Osteocyte (in vitro differentiated cells): ENCODE measurements at places on chromosomes 2 and 18. TPM values are rescaled to one million over a fixed set of nuclear protein-coding genes. Genes with fewer than 3 reads are reported as not detected.
A peak's percentile ranks its signal among the peaks of the same experiment; 100 is the strongest.

DNA sequence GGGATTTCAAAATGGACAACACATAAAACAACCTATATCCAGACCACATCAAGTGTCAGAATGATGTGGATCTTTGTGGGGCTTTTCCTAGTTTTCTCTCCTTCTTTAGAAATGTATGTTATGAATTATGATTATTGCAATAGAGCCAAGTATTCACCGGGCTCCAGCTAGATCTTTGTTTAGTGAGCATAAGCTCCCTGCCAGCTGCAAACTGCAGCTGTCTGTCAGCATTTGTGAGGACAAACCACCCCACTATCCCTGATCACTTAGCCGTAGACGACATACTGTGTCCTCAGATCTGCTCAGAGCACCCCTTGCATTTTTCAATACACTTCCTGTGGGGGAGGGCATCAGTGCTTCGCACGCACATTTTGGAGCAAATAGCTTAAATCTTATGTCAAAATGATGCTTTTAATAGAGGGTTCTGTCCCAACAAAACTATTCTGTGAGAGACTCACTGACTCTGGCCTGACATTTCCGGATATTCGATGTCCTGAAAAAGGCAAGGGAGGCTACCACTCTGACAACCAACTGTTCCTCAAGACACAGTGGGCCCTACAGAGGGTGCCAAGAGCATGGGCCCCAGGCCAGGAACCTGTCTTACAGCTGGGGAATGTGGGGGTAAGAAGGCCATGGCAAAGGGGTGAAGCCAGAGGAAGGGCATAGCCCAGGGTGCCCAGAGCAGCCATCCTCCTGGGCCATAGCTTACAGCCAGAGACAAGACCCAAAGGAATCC, 346.0 kb downstream of the ARHGAP15 start:
- no peak for DNase-seq
- no peaks in the 10 kb centered on the region for H3K36me3 ChIP-seq
- no peaks in the 10 kb centered on the region for H3K27me3 ChIP-seq
- peaks cover 40% of the 10 kb centered on the region for H3K4me1 ChIP-seq
- no peak overlapping the region for H3K4me3 ChIP-seq
- peak overlapping the region; percentile 64 for H3K27ac ChIP-seq

- peaks cover 3% of the 10 kb centered on the region for H3K36me3 ChIP-seq
- no peaks in the 10 kb centered on the region for H3K27me3 ChIP-seq
- no peak overlapping the region for H3K27ac ChIP-seq
- H3K4me3 ChIP-seq, result no peak overlapping the region
Observed at GRCh38 chr2:65049010-65049639, 7.1 kb upstream of the CEP68 start.

- no peaks in the 10 kb centered on the region for H3K27me3 ChIP-seq
- no peaks in the 10 kb centered on the region for H3K36me3 ChIP-seq
- no peak for DNase-seq
- H3K4me1 ChIP-seq, result peaks cover 23% of the 10 kb centered on the region
- H3K4me3 ChIP-seq, result no peak overlapping the region
Observed at GRCh38 chr2:42856891-42857632, 64.7 kb upstream of the HAAO start.

DNA sequence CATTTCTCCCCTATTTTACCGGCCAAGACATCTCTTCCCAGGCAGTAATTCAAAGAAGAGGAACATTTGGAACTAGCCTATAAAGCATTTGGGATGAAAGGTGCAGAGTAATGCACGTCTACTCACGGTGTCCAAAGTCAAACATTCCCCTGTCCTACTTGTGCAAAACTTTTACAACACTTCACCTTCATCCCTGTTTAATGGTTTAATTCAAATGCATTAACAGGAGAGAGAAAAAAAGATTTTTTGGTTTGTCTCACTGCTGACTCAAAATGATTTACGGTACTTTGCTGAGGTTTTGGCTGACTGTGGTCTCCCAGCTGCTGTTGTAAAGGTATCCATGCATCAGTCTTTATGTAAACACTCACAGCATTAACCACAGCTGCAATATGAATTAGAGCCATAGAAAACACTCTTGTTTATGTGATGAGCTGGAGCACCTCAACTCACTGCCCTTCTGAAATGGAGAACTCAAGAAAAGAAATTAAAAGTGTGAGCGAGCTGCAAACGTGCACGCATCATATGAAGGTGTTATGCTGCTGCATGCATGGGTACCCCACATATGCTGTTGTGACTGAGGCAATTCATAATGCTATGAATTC, 220.5 kb downstream of the PIEZO2 start:
- DNase-seq, result no peak
- H3K36me3 ChIP-seq, result peaks cover 3% of the 10 kb centered on the region
- no peaks in the 10 kb centered on the region for H3K27me3 ChIP-seq
- peaks cover 68% of the 10 kb centered on the region for H3K4me1 ChIP-seq

- no peak overlapping the region for H3K4me3 ChIP-seq
- no peaks in the 10 kb centered on the region for H3K27me3 ChIP-seq
- H3K36me3 ChIP-seq, result no peaks in the 10 kb centered on the region
- peaks cover 36% of the 10 kb centered on the region for H3K4me1 ChIP-seq
- DNase-seq, result no peak
- no peak overlapping the region for H3K27ac ChIP-seq
Observed at GRCh38 chr18:11497585-11497984, 111.8 kb upstream of the SLC35G4 start.

DNA sequence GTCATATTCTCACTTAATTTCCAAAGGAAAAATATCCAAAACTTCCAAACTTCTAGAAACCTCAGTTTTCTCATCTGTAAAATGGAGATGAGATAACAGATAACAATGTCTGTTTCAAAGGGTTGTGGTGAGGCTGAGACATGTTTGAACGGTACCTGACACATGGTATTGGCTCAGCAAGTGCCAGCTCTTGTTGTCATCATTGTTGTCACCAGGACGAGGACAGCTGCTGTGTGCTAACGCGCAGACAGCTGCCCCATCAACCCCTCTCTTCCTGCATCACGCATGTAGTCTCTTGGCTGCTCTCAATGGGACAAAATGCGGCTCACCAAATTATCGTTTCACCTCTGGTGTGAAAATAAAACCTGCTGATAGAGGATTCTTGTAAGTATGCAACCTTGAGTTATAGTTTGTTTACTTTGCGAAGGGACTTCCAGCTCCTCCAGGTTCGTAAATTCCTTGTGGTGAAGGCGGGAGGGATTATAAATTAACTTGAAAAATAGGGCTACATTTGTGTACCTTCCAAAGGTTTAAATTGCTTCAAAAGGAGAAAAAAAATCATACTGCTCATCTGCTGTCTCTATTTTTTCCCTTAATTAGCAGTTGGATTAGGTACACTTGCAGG, 605.4 kb downstream of the BCL11A start:
- no peak for DNase-seq
- no peaks in the 10 kb centered on the region for H3K36me3 ChIP-seq
- H3K4me1 ChIP-seq, result no peaks in the 10 kb centered on the region
- no peak overlapping the region for H3K4me3 ChIP-seq
- no peak overlapping the region for H3K27ac ChIP-seq

- H3K27ac ChIP-seq, result no peak overlapping the region
- DNase-seq, result no peak
- no peak overlapping the region for H3K4me3 ChIP-seq
- H3K4me1 ChIP-seq, result peaks cover 14% of the 10 kb centered on the region
- peaks cover 21% of the 10 kb centered on the region for H3K36me3 ChIP-seq
- no peaks in the 10 kb centered on the region for H3K27me3 ChIP-seq
Observed at GRCh38 chr2:99431587-99432275, 58.1 kb downstream of the REV1 start.

DNA sequence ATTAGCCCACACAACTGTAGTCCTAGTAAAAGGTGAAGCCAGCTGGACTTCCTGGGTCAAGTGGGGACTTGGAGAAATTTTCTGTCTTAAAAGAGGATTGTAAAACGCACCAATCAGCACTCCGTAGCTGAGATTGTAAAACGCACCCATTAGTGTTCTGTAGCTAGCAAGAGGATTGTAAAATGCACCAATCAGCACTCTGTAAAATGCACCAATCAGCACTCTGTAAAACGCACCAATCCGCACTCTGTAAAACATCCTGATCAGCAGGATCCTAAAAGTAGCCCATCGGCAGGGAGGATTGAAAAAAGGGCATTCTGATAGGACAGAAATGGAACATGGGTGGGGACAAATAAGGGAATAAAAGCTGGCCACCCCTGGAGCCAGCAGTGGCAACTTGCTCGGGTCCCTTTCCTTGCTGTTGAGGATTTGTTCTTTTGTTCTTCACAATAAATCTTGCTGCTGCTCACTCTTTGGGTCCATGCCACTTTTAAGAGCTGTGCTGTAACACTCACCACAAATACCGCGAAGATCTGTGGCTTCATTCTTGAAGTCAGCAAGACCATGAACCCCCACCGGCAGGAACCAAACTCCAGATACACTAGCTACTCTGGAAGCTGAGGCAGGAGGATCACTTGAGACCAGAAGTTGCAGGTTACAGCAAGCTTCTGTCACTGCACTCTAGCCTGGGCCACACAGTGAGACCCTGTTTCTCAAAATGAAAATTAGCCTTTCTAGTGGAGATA, 102.6 kb downstream of the HS6ST1 start:
- no peak overlapping the region for H3K27ac ChIP-seq
- H3K4me3 ChIP-seq, result no peak overlapping the region
- H3K36me3 ChIP-seq, result no peaks in the 10 kb centered on the region
- H3K27me3 ChIP-seq, result no peaks in the 10 kb centered on the region
- H3K4me1 ChIP-seq, result no peaks in the 10 kb centered on the region

- H3K27ac ChIP-seq, result no peak overlapping the region
- H3K36me3 ChIP-seq, result no peaks in the 10 kb centered on the region
- DNase-seq, result no peak
Observed at GRCh38 chr2:240367721-240368120, 67.7 kb upstream of the GPC1 start.

GRCh38 chr2:238237431-238238135, 2.3 kb downstream of the HES6 start:
- DNase-seq, result no peak
- H3K4me1 ChIP-seq, result peaks cover 7% of the 10 kb centered on the region
- no peak overlapping the region for H3K27ac ChIP-seq

GRCh38 chr2:240686460-240686859, 3.8 kb upstream of the AQP12B start:
- no peak for DNase-seq
- no peak overlapping the region for H3K27ac ChIP-seq
- H3K36me3 ChIP-seq, result no peaks in the 10 kb centered on the region
- H3K4me3 ChIP-seq, result no peak overlapping the region
- peaks cover 9% of the 10 kb centered on the region for H3K27me3 ChIP-seq

GRCh38 chr18:23133860-23134779, 1.2 kb upstream of the CABLES1 start:
- H3K4me1 ChIP-seq, result peaks cover 51% of the 10 kb centered on the region
- H3K27ac ChIP-seq, result peak overlapping the region; percentile 55
- H3K36me3 ChIP-seq, result peaks cover 5% of the 10 kb centered on the region
- peak overlapping the region; percentile 82 for H3K4me3 ChIP-seq
- H3K27me3 ChIP-seq, result no peaks in the 10 kb centered on the region

DNA sequence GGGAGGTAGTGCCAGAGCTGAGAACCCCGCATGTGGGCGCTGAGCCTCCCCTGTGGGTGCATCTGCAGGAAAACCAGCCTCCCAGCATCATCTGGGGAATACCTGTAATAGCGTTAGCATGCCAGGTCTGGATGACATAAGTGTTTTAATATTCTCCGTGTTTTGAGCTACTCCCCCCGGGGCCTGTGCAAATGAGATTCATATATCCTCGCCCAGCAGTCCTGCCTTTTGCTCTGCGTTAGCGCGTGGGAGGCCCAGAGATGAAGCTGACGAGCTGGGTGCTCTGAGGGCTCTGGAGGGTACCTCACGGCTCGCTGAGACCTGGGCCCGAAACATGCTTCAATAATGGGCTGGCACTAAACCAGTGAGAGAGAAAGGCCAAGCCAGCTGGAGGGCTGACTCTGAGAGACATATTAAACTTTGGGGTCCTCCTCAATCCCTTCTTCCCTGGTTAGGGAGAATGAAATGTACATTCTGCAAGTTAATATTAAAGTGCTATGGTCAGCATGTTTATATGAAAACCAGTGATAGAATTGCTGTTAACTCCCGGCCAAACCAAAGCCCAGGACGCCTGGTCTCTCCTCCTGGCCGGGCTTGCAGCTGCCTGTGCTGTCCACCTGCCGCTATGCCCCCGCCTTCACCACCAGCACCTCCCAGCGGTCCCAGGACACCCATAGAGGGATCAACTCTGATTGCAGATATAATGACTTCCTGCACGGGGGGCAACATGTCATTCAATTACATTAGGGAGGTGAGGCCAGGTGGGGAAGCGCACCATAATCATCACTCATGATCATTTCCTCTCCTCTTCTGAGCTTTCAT, 77.0 kb downstream of the EDAR start:
- no peak overlapping the region for H3K27ac ChIP-seq
- H3K4me3 ChIP-seq, result no peak overlapping the region
- peaks cover 30% of the 10 kb centered on the region for H3K27me3 ChIP-seq
- H3K36me3 ChIP-seq, result no peaks in the 10 kb centered on the region

DNA sequence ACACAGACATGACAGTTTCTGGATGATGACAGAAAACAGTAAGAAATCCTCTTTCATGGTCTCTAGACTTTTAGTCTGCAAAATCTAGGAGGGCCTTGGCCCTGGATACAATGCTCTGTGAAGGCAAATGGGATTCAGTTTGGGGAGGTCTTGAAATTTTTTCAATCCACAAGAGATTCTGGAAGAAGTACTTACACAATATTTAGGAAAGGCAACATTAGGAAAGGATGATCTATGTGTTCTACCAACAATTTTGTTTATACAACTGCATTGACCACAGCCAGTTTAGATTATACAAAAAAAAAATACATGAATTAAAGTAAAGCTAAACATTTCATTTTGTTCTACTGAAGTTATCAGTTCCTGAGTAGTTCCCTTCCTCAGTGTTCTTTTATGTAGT, 208.0 kb downstream of the SRBD1 start:
- no peak for DNase-seq
- H3K4me3 ChIP-seq, result no peak overlapping the region
- H3K27ac ChIP-seq, result no peak overlapping the region
- H3K27me3 ChIP-seq, result no peaks in the 10 kb centered on the region
- H3K4me1 ChIP-seq, result peaks cover 17% of the 10 kb centered on the region
- H3K36me3 ChIP-seq, result no peaks in the 10 kb centered on the region

DNA sequence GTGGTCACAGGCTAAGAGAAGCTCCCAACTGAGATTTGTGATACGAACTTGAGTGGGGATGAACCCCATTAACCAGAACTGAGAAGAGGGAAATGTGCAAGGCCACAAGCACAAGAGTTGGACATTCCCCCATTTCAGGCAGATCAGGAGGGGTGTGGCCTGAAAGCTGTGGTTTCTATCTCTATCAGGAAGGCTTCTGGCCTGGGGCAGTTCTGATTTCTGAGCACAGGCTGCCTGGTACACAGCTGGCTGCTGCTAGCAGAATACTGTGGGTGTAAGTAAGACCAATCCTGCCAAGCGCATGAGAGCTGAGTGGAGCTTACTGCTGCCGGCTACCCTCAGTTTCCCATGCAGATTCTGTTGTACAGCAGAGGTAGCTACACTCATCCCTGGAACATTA, 484.6 kb downstream of the SATB2 start:
- no peaks in the 10 kb centered on the region for H3K36me3 ChIP-seq
- H3K4me3 ChIP-seq, result no peak overlapping the region
- H3K27me3 ChIP-seq, result peaks cover 3% of the 10 kb centered on the region
- no peaks in the 10 kb centered on the region for H3K4me1 ChIP-seq
- DNase-seq, result no peak

GRCh38 chr2:46576875-46577274, 97.5 kb downstream of the TMEM247 start:
- peaks cover 16% of the 10 kb centered on the region for H3K4me1 ChIP-seq
- no peak overlapping the region for H3K4me3 ChIP-seq
- DNase-seq, result no peak

GRCh38 chr2:9494081-9494480, 19.7 kb downstream of the IAH1 start:
- no peaks in the 10 kb centered on the region for H3K27me3 ChIP-seq
- H3K4me3 ChIP-seq, result no peak overlapping the region
- peaks cover 12% of the 10 kb centered on the region for H3K4me1 ChIP-seq

The GNLY gene
- not detected in 2 replicates for total RNA-seq

The TGFA gene
- total RNA-seq, result 0.08 TPM in 1 of 2 replicates, not detected in the other

The TRAPPC12 gene
- 89.2 and 89.7 TPM in 2 replicates for total RNA-seq

The TNFAIP6 gene
- not detected in 2 replicates for total RNA-seq

The ING5 gene
- total RNA-seq, result 29.4 and 32.0 TPM in 2 replicates
